HepG2 (cell line): ENCODE measurements at places on chromosomes 11 and 22.
A peak's percentile ranks its signal among the peaks of the same experiment; 100 is the strongest.

- no peak for DNase-seq
Measured at GRCh38 chr11:31884080-31884479, 73.0 kb upstream of the PAX6 start.

- DNase-seq: no peak
Measured at GRCh38 chr22:25570486-25570885, 6.0 kb downstream of the GRK3 start.

DNA sequence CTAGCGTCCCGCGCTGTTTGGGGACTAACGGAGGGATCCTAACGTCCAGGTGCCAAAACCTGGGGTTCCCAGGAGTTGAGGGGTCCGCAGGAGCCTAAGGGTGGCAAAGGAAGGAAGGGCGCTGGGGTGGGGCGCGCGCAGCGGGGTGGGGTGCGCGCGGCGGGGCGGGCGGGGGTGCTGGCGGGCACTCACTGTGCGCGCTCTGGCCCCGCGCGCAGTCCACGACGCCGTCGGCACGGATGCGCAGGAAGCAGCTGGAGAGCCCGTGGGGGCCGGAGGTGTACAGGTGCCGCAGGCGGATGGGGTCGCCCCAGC lies 412 bp downstream of the FGF19 start:
- no peak for DNase-seq

GRCh38 chr11:100593291-100593690 lies 93.8 kb upstream of the ARHGAP42 start:
- DNase-seq: no peak

DNA sequence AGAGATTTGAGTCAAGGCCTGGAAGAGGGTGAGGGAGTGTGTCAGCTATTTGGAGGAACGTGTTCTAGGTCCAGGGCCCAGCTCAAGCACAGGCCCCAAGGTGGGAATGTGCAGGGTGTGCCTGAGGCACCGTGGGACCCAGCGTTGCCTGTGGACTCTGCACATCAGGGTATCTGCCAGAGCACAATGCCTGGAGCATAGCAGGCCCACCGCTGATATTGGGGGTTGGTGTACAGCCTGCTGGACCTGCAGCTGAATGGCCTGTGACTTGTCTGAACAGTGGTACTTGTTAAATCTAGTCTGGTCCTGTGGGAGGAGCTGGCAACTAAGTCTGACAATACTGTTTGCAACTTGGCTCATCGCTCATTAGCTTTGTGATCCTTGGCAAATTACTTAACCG lies 131.7 kb downstream of the GRIK4 start:
- no peak for DNase-seq

GRCh38 chr11:125464666-125465065 lies 31.4 kb downstream of the FEZ1 start:
- no peak for DNase-seq

DNA sequence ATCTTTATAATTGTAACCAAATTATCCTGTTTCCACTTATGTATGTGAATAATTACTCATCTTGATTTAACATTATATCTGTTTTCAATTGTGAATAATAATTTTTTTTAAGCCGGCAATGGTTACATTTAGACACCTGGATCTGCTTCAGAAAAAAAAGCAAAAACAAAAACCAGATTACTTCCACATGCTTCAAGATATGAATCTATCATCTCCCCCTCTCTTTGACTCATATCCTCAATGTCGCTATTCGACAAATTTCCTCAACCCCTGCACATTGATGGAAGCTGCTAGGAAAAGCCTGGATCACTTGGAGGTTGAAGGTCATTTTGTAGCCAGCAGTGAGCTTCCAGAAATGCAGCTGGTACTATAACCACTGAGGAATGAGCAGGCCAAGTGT lies 42.7 kb downstream of the SLC1A2 start:
- no peak for DNase-seq

GRCh38 chr11:132556316-132556715 lies 976.0 kb downstream of the OPCML start:
- DNase-seq: no peak

- no peak for DNase-seq
Measured at GRCh38 chr11:12215181-12215593, 104.8 kb downstream of the MICAL2 start.

- DNase-seq: no peak
Measured at GRCh38 chr11:12172493-12173013, 62.2 kb downstream of the MICAL2 start.

- DNase-seq: no peak
Measured at GRCh38 chr22:35316751-35317150, 17.1 kb downstream of the TOM1 start.

GRCh38 chr11:66112601-66113499 lies 42.8 kb downstream of the PACS1 start:
- DNase-seq: peak; percentile 53

DNA sequence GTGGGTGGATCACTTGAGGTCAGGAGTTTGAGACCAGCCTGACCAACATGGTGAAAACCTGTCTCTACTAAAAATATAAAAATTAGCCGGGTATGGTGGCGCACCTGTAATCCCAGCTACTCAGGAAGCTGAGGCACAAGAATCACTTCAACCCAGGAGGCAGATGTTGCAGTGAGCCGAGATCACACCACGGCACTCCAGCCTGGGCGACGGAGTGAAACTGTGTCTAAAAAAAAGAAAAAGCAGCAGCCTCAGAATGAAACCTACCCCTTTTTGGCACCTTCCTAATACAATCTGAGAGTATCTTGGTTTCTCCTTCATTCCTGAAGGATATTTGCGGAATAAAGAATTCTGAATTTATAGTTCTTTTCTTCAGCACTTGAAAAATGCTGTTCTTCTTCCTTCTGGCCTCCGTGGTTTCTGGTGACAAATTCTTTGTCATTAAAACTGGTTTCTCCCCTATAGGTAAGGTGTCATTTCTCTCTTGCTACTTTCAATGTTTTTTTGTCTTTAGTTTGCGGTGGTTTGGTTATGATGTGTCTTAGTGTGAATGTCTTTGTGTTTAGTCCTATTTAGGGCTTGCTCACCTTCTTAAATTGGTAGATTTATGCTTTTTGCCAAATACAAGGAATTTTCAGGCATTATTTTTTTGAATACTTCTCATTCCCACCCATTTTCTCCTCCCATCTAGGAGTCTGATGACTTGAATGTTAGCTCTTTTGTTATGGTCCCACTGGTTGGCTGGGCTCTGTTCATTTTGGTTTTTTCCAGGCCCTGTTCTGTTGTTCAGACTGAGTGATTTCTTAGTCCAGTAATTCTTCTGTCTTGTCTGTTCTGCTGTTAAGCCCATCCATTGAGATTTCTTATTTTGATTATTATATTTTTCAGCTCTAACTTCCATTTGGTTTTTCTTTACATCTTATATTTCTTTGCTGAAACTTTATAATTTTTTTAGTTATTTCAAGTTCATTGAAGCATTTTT lies 15.4 kb downstream of the ASRGL1 start:
- no peak for DNase-seq

DNA sequence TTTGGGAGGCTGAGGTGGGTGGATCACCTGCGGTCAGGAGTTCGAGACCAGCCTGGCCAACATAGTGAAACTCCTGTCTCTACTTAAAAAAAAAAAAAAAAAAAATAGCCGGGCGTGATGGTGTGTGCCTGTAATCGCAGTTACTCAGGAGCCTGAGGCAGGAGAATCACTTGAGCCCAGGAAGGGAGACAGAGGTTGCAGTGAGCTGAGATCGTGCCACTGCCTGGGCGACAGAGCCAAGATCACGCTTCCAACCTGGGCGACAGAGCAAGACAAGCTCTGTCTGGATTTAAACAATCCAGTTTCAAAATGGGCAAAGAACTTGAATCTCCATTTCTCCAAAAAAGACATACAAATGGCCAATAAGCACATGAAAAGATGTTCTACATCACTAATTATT lies 12.5 kb downstream of the LMO2 start:
- no peak for DNase-seq

- no peak for DNase-seq
Measured at GRCh38 chr11:128341280-128342248, 245.8 kb downstream of the ETS1 start.

GRCh38 chr11:67337257-67337656 lies 16.1 kb downstream of the POLD4 start:
- no peak for DNase-seq

DNA sequence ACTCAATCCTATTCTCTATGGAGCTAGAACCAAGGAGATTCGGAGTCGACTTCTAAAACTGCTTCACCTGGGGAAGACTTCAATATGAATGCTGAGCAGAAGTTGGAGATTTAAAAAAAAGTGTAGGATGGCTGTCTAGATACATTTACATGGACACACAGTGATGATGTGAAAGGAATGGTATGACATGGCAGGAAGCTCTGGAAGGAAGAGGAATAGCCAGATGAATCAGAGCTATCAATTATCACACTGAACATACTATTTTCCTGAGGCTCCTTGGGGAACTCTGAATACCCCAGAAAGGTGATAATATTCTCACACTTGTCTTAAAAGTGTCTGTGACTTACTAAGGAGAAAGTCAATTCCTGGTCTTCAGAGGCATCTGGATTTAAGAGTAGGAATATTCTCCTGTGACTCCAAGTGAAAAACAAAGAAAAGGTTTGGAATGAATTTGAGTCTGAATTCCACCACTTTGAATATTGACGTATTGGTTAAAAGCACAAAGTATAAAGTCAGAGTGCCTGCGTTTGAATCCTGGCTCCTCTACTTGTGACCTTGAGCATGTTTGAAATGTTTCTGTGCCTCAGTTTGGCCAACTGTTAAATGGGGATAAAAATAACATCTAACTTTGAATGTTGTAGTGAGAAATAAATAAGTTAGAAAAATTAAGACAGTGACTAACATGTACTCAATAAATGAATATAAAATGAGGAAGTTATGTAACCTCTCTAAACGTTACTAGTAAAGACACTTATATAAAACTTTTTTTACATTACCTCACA lies 1.3 kb downstream of the OR52D1 start:
- no peak for DNase-seq

DNA sequence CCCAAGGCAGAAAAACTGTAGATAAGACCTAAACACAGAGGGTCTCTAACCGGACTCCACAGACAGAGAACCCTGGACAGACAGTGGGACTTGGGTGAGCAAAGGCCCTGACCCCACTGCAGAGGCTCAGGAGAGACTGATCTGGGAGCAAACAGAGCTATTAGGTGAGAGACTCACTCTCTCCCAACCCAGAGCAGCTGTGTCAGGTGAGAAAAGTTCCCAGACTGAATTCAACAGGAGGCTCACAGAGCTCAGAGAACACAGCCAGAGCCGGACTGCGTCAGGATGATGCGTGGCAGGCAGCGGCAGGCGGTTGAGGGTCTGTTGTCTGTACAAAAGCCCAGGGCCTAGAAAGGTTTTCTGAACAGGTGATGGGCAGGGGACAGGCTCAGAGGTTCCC lies 5.5 kb downstream of the RFPL2 start:
- no peak for DNase-seq

DNA sequence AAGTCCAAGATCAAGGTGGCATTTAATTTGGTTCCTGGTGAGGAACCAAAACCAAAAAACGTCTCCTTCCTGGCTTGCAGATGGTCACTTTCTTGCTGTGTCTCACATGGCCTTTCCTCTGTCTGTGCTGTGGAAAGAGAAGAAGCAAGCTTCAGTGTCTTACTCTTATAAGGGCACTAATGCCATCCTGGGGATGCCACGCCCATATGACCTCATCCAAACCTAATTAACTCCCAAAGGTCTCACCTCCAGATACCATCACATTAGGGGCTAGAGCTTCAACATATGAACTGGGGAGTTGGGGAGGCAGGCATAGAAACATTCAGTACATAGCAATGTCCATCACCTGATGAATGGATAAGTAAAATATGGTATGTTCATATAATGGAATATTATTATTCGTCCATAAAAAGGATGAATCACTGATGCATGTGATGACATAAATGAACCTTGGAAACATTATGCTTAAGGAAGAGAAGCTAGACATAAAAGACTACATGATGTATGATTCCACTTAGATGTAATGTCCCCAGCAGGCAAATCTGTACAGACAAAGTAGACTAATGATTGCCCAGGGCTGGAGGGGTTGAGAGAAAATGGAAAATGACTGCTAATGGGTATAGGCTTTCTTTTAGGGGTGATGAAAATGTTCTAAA lies 78.6 kb upstream of the B3GNT6 start:
- DNase-seq: no peak

DNA sequence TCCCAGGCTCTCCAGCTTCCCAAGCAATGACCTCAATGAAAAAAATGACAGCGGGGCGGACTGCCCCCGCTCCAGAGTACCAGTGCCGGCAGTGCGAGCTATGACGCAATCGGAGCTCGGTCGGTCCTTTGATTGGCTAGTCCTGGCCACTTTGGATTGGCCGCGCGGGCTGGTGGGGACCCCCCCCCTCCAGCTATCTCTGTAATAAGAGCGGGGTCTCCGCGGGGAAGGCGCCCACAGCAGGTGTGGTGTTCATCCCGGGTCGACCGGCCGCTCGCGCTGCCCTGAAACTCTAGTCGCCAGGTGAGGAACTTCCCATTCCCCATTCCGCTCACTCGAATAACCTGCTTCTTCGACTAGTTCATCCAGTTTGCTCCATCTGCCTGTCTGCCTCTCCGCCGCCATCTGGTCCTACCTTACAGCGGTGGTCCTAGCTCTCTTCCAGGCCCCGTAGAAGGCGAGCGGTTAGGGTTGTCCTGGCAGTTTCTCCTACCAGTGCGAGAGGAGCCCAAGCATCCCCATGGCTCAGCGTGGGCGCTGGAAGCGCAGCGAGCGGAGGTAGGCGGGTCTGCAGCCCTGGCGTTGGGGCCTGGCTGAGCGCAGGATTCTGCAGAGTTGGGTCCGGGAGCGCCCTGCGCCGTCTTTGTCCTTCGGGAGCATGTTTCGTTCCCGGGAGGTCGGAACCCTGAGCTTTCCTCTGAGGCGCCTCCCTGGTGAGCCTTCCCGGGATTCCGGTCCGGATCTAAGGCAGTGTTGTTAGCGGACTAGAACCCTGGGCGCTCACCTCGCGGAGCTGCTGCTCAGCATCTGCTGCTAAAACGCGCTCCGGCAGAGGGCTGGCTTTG lies at the start of gene CALCB:
TSS of gene CALCB (plus strand) at position 233 of the 845 bp plus-strand sequence. CDS start 1,126 bp downstream, outside the sequence.
- DNase-seq: no peak

DNA sequence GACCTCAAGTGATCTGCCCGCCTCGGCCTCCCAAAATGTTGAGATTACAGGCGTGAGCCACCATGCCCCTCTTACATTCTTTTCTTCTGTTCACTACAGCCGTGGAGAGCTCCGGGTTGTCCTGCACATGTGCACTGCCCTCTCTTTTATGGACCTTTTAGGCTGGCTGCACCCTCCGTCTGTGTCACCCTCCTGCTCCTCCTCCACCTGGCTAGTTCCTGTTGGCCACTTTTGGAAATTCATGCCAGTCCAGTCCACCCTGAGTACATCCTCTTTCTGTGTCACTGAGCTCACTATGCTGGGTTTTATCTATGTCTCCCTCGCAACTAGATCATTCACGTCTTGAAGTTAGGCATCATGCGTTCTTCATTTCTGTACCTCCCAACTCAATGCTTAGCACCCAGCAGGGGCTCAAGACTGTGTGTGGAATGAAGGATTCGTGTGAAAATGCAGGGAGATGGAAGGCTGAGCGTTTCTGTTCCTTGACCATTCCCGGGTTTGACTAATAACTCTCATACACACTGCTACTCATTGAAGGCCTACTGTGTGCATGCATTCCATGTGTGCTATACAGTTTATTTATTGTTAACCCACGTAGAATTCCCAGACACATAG lies 60.6 kb downstream of the PTPRJ start:
- no peak for DNase-seq

- no peak for DNase-seq
Measured at GRCh38 chr11:101113540-101113939, 16.1 kb downstream of the PGR start.
